CD8-positive, alpha-beta memory T cell (primary cell): ENCODE measurements at places on chromosomes 13 and 19. TPM values are rescaled to one million over a fixed set of nuclear protein-coding genes. Genes with fewer than 3 reads are reported as not detected.
A peak's percentile ranks its signal among the peaks of the same experiment; 100 is the strongest.

GRCh38 chr13:108037348-108037747 is 178.0 kb downstream of the LIG4 start:
- no peaks in the 10 kb centered on the region for H3K4me1 ChIP-seq
- H3K27ac ChIP-seq, result no peak overlapping the region
- H3K27me3 ChIP-seq, result no peaks in the 10 kb centered on the region
- no peak for DNase-seq

The CEACAM3 gene
- not detected for total RNA-seq

The CARM1 gene
- total RNA-seq, result 69.2 TPM

- no peaks in the 10 kb centered on the region for H3K4me1 ChIP-seq
- no peak for DNase-seq
- no peak overlapping the region for H3K4me3 ChIP-seq
- H3K36me3 ChIP-seq, result peaks cover 5% of the 10 kb centered on the region
- no peaks in the 10 kb centered on the region for H3K27me3 ChIP-seq
- no peak overlapping the region for H3K27ac ChIP-seq
Measured at GRCh38 chr19:10908380-10908960, 20.0 kb downstream of the YIPF2 start.

The STOML3 gene
- total RNA-seq, result not detected

The CYP4F11 gene
- total RNA-seq, result not detected

The NALCN gene
- total RNA-seq, result not detected

DNA sequence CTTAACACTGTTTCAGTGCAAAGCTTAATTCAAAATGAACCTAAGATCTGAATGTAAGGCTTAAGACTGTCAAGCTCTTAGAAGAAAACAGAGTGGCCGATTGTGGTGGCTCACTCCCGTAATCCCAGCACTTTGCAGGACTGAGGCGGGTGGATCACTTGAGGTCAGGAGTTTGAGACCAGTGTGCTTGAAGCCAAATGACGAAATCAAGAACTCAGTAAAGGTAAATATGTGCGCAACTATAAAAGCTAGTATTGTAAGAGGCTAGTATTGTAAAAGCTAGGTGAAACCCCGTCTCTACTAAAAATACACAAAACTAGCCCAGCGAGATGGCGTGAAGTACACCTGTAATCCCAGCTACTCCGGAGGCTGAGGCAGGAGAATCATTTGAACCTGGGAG is 12.7 kb downstream of the ATP4B start:
- no peak for DNase-seq
- H3K27ac ChIP-seq, result no peak overlapping the region
- H3K4me1 ChIP-seq, result peaks cover 4% of the 10 kb centered on the region
- no peaks in the 10 kb centered on the region for H3K27me3 ChIP-seq

- peak overlapping the region; percentile 20 for H3K27ac ChIP-seq
- no peaks in the 10 kb centered on the region for H3K36me3 ChIP-seq
- H3K4me1 ChIP-seq, result peaks cover 11% of the 10 kb centered on the region
- DNase-seq, result peak; percentile 17
Measured at GRCh38 chr19:7691497-7691896, 10.4 kb downstream of the FCER2 start.

- H3K27me3 ChIP-seq, result no peaks in the 10 kb centered on the region
- no peak overlapping the region for H3K27ac ChIP-seq
- H3K36me3 ChIP-seq, result peaks cover 35% of the 10 kb centered on the region
- peaks cover 15% of the 10 kb centered on the region for H3K4me1 ChIP-seq
- H3K4me3 ChIP-seq, result no peak overlapping the region
Measured at GRCh38 chr19:10805758-10806247, 30.2 kb downstream of the TMED1 start.

DNA sequence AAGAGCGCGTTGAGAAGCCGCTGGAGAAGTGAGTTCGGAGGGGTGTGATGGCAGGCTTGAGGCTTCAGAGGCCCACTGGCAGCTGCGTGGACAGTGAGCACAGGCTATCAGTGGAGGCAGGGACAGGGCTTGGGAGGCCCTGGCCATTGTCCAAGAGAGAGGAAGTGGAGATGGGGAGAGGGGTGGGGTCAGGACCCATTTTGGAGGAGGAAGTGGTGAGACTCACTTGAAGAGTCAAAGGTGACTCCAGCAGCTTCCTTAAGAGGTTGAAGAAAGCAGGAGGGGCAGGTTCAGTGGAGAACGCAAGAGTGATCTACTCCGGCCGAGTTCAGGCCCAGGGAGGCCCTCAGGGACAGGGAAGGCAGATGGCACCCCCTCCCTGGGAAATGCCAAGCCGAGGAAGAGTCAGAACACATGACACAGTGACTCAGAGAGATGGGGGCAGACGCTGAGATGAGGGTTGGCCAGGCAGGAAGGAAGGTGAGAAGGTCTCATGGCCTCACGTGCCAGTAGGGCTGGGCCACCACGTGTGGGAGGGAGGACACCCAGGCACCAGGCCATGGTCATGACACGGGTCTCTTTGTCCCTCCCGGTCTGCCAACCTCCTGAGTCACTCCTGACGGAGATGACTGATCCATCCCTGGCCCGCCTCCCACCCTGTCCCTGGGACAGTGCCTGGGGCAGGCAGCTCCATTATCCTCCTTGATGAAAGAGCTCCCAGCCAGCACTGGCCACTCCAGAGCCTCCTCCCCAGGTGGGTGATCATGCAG is 10.1 kb upstream of the CD22 start:
- H3K36me3 ChIP-seq, result no peaks in the 10 kb centered on the region
- no peak for DNase-seq
- H3K4me3 ChIP-seq, result no peak overlapping the region
- peak overlapping the region; percentile 16 for H3K27ac ChIP-seq
- H3K27me3 ChIP-seq, result no peaks in the 10 kb centered on the region

The ZNF665 gene
- total RNA-seq, result 5.6 TPM

The CRX gene
- not detected for total RNA-seq

The PRODH2 gene
- total RNA-seq, result not detected

The FSD1 gene
- 10.9 TPM for total RNA-seq

DNA sequence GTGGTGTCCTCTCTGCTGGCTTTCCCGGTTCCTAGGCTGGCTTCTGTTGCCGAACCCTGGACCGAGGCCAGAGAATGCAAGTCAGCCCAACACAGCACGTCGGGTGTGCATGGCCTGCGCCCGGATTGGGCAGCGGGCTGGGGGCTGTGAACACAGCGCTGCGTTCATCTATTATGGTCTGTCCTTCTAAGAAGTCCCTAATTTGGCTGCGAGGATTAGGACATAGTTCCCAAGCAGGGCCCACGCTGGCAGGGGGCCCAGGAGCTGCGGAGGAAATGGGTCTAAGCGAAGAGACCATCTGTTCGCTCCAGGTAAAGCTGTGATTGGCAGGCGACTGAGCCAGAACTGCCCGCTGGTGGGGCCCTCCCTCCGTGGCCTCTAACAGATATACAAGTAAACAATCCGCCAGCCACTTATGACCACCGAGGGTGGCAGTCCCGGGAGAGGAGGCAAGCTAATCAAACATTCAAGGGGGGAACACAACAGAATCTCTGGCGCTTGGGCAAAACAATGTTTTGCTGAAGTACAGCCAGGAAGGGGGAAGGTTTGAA is 6.0 kb downstream of the SYCE2 start:
- DNase-seq, result no peak
- no peak overlapping the region for H3K4me3 ChIP-seq
- H3K27ac ChIP-seq, result no peak overlapping the region
- H3K27me3 ChIP-seq, result no peaks in the 10 kb centered on the region
- H3K36me3 ChIP-seq, result no peaks in the 10 kb centered on the region

The ZNF607 gene
- 7.1 TPM for total RNA-seq

GRCh38 chr13:44303681-44304432 is 69.8 kb upstream of the SERP2 start:
- no peak overlapping the region for H3K4me3 ChIP-seq
- no peak overlapping the region for H3K27ac ChIP-seq
- no peaks in the 10 kb centered on the region for H3K27me3 ChIP-seq

DNA sequence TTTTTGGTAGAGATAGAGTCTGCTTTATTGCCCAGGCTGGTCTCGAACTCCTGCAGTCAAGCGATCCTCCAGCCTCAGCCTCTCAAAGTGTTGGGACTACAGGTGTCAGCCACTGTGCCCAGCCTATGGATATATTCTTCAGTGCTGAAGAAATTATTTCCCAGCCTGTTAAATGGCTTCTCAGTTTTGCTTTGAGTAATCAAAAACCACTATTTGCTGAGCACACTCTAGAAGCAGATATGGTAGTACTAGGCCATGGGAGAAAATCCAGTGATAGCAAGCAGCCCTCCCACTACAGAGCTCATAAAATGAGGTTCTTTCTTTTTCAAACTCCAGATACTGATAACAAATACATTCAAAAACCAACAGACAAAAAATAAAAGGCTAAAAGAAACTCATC is 80.6 kb upstream of the CLDN10 start:
- DNase-seq, result no peak
- no peak overlapping the region for H3K4me3 ChIP-seq

DNA sequence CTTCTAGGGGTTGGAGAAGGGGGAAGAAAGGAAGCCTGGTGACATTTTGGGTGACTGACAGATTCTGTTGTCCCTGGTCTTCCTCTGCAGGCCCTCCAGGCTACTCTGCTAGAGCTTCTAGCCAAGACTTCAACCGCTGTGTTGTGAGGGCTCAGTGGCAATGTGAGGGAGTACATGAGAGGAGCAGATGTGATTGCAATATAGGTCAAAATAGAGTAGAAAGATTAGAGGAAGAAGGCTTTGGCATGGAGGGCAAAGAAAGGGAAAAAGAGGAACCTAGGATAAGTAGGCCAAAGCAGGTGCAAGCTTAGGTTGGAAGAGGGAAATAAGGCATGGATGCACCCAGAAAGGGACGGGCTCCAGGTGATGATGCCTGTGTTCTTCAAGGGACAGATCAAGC is 216.9 kb downstream of the RGCC start:
- no peaks in the 10 kb centered on the region for H3K4me1 ChIP-seq
- H3K36me3 ChIP-seq, result peaks cover 3% of the 10 kb centered on the region
- no peak overlapping the region for H3K4me3 ChIP-seq
- no peak overlapping the region for H3K27ac ChIP-seq
- DNase-seq, result no peak

DNA sequence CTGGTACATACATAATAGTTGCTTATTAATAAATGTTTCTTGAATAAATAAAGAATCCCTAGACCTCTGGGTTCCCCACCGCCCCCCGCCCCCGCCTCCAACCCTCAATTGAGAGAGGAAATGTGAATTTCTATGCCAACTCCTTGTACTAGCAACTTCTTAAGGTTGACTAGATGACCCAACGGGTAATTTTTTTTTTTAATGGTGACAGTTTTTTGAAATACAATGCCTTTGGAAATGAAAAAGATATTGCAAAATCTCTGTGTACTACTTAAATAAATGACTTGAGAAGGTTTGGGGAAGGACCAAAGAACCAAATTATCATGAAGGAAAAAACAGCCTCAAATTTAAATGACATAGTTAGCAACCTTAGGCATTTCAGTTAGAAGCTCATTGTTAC is 640.3 kb downstream of the TBC1D4 start:
- H3K36me3 ChIP-seq, result no peaks in the 10 kb centered on the region
- no peaks in the 10 kb centered on the region for H3K4me1 ChIP-seq
- H3K27ac ChIP-seq, result no peak overlapping the region
- H3K27me3 ChIP-seq, result no peaks in the 10 kb centered on the region
- no peak overlapping the region for H3K4me3 ChIP-seq
- DNase-seq, result no peak

DNA sequence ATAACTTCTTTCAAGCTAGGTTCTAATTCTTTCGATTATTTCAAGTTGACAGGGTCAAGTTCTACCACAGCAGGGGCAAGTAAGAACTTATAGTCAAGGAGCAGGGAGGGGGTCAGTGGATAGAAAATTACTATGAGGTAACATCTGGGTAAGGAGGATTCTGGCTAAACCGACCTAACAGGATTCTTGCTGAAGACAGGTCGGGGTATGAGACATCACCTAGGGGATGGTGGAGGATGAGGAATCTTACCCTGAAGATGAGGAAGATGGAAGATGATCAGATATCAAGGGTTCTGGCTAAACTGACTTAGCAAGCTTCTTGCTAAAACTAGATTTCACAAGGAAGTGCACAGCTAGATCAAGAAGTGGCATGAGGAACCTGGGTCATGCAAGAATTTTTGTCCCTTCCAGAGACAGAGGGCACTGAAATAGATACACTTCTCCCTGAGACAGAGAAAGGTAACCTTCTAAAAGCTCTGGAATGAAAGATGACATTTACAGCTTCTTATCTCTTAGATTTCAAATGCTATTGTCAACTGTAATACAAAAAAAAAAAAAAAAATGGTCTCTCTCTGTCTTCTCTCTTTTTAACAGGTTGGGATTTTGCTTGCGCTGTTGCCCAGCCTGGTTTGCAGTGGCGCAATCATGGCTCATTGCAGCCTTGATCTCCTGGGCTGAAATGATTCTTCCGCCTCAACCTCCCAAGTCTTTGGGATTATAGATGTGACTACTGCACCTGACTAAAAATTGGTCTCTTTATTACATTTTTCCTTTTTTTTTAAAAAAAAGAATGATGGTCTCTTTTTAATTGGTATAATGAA is 9.6 kb upstream of the METTL21C start:
- H3K4me1 ChIP-seq, result no peaks in the 10 kb centered on the region
- no peak overlapping the region for H3K27ac ChIP-seq
- H3K27me3 ChIP-seq, result no peaks in the 10 kb centered on the region
- H3K4me3 ChIP-seq, result no peak overlapping the region

DNA sequence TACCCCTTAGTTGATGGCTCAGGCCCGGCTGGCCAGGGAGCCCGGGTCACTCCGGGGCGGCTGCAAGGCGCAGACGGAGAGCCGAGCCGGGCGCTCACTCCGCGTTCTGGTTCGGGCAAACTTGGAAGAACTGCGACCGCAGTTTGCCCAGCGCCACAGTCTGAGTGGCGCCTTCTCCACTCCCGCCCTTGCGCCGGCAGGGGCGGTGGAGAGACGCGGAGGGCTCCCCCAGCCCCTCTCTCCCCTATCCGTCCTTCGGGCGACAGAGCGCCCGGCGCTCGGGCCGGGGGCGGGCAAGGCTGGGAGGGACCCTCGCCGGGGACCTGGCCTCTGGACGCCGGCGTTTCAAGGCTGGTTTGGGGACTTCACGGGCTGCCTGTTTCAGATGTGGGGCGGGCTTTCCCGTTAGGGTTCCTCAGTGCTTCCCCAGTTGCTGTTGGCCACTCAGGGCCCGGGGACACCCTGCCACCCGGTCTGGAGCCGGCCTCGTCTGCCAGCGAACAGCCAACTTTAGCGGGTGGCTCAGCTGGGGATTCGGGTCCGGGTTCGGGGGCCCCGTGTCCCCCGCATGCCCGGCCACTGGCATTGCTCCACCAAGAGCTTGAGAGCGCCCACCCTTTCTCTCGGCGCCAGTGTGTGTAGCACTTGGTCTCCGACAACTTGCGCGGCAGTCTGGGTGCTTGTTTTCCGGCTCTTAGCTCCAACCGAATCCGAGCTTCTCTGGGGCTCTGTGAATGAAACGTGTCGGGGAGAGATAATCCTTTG is 1.5 kb downstream of the GPC6 start:
- DNase-seq, result no peak
- no peak overlapping the region for H3K4me3 ChIP-seq
- H3K27ac ChIP-seq, result no peak overlapping the region
- no peaks in the 10 kb centered on the region for H3K4me1 ChIP-seq
- no peaks in the 10 kb centered on the region for H3K36me3 ChIP-seq

GRCh38 chr19:42272989-42273406 is 3.9 kb downstream of the CIC start:
- no peaks in the 10 kb centered on the region for H3K27me3 ChIP-seq
- no peak overlapping the region for H3K27ac ChIP-seq
- no peak overlapping the region for H3K4me3 ChIP-seq
- H3K36me3 ChIP-seq, result peaks cover 6% of the 10 kb centered on the region
- H3K4me1 ChIP-seq, result peaks cover 37% of the 10 kb centered on the region
